ENCODE measurements at places on chromosomes 5 and 9.
A peak's percentile ranks its signal among the peaks of the same experiment; 100 is the strongest.

GRCh38 chr5:7978114-7978513 lies 109.2 kb downstream of the MTRR start:
- DNase-seq = no peak

DNA sequence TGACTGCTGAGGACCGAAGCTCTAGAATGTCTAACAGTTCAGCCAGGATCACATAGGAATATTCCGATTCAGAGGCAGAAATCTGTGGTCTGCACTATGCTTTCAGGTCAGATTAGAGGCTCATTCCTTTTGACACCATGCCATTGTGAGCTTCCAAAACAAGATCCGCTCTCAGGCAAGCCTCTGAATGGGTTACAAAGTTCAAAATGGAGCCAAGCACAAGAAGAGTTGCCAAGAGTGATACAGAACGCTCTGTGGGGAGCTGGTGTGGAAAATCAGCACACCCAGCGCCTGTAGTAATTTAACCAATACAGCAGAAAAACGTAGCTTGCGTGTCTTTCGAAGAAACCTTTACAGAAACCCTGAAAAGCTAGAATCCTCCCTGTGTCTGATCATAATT lies 33.3 kb upstream of the FAT2 start:
- no peak for DNase-seq

DNA sequence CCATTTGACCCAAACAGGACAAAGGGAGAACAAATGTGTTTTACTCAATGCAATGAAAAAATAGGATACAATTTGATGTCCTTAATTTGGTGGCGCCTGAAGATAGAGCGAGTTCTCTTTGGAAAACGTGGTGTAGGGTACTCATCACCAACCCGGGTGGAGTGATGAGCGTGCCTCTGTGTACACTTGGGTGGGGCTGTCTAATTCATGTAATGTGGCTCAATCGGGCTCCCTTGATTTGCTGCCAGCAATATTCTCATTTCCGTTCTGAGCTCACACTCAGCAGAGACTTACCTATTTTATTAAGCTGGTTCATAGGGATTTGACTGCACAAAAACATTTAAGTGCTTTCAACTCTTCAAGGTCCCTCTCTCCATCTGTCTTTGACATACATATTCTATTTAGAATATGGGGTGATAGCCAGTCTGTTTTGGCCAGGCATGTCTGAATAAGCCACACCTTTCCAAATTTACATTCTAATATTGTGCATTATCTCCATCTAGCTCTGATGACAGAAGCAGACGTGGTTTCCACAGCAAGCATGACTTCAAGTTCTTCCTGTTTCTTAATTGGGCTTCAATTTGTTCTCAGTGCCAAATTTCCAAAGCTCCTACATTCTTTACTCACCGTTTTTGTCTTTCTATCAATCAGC lies 162.5 kb downstream of the IRX2 start:
- DNase-seq = no peak

DNA sequence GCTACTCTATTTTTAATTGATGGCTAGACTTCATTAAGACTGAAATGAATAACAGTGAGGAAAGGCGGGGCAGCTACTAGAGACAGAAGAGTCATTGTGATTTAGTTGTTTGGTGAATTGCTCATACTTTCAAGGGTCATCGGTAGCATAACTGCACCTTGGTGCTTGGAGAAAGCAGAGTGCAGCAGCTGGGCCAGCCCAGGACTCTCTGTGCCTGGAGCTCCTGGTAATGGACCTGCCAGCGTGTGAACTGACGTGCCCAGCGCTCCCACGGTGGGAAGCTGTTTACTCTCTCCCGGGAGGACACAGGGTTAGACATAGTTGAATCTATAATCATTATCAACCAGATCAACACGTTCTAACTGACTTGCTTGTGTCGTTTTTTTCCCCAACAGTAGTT lies 42.9 kb downstream of the LURAP1L start:
- no peak for DNase-seq

- DNase-seq = peak; percentile 1
Observed at GRCh38 chr9:25678147-25678666, at the start of gene TUSC1. TSS of gene TUSC1 (minus strand) at chr9:25678444. CDS start at chr9:25678312, 132 bp downstream.

DNA sequence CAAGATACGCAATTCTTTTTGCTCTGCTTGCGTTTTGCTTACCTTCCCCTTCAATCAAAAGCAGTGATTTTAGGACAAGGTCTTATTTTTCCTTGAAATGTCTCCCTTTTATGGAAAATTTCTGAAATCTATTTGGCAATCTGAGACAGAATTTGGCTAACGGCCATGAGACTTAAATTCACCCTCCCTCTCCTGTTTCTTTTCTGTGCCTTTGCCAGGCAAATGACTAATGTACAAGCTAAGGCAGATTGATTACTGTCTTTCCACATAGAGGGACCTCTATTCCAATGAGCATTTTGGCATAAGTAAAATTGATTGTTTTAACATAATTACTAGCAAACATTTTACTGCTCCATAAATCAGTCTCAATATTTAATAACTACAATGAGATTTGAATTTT lies 31.7 kb downstream of the FAM81B start:
- DNase-seq = no peak

DNA sequence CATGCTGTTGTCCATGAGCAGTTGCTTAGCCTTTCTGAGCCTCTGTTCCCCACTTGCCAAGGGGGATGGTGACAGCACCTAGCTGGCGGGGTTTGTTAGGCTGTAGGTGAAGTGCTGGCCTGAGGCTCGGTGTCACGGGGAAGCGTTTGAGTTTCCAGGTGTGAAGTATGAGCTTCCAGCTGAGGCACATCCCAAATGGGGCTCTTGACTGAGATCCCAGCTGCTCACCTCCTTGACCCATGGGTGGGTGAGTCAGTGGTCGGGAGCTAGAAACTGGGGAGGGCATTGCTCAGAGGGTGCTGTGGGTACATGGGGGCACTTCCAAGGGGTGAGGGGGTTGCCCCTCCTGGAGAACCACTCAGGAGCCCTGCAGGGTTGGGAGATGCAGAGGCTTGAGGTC lies 26.4 kb upstream of the RNF130 start:
- no peak for DNase-seq
